ENCODE measurements at places on chromosomes 3 and 15. TPM values are rescaled to one million over a fixed set of nuclear protein-coding genes. Genes with fewer than 3 reads are reported as not detected.

The CD47 gene
- 53.1 TPM for polyA plus RNA-seq

The ICE2 gene
- polyA plus RNA-seq = 5.2 TPM

The GOLGA8K gene
- 0.03 TPM for polyA plus RNA-seq

The DNAH1 gene
- 1.2 TPM for polyA plus RNA-seq

The GOLGA8S gene
- not detected for polyA plus RNA-seq

The GANC gene
- 9.9 TPM for polyA plus RNA-seq

The CLDN16 gene
- polyA plus RNA-seq = not detected

The SLC28A1 gene
- 0.34 TPM for polyA plus RNA-seq

The CYP8B1 gene
- polyA plus RNA-seq = not detected

The FSIP1 gene
- 0.59 TPM for polyA plus RNA-seq

The ITIH3 gene
- polyA plus RNA-seq = 0.18 TPM

The TTLL13 gene
- polyA plus RNA-seq = 0.05 TPM

The C3orf70 gene
- polyA plus RNA-seq = 0.18 TPM

The SPINT1 gene
- 0.03 TPM for polyA plus RNA-seq

The MON1A gene
- 19.3 TPM for polyA plus RNA-seq

The SH2D7 gene
- polyA plus RNA-seq = not detected

The HRH1 gene
- 1.2 TPM for polyA plus RNA-seq

The ALG1L2 gene
- not detected for polyA plus RNA-seq

The KLHL40 gene
- 306 TPM for polyA plus RNA-seq

The RBPMS2 gene
- 2.0 TPM for polyA plus RNA-seq

The P2RY14 gene
- polyA plus RNA-seq = 0.55 TPM

The ARPP19 gene
- 374 TPM for polyA plus RNA-seq

The MED12L gene
- 0.03 TPM for polyA plus RNA-seq

The ADAMTS17 gene
- polyA plus RNA-seq = 5.7 TPM

The DPPA2 gene
- polyA plus RNA-seq = not detected

Measured in psoas muscle (tissue), 8 donors.